ENCODE measurements at places on chromosomes 5 and 9. TPM values are rescaled to one million over a fixed set of nuclear protein-coding genes. Genes with fewer than 3 reads are reported as not detected.

GRCh38 chr5:76475385-76475784 lies 72.3 kb downstream of the IQGAP2 start:
- no peaks in the 10 kb centered on the region for H3K4me1 ChIP-seq
- H3K4me3 ChIP-seq: no peak overlapping the region
- no peak for DNase-seq
- no peaks in the 10 kb centered on the region for H3K27me3 ChIP-seq

DNA sequence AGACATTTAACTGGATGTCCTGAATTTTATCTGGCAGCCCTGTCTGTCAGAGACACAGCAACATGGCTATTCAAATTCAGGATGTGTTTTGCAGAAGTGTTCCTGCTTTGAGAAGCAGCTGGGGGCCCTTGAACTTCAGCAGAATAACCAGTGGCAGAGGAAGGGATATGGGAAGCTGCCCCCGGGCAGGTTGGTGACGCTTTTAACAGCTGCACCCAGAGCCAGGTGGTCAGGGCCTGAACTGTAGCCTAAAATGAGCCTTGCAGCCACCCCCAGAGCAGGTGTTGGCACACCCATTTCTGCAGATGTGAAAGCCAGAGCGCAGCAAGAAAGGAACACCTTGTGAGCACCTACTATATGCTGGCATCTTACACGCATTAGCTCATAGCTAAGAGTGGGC lies 128.7 kb upstream of the BOD1 start:
- no peak for DNase-seq
- no peaks in the 10 kb centered on the region for H3K36me3 ChIP-seq
- peaks cover 4% of the 10 kb centered on the region for H3K4me1 ChIP-seq
- no peaks in the 10 kb centered on the region for H3K27me3 ChIP-seq
- no peak overlapping the region for H3K4me3 ChIP-seq
- H3K27ac ChIP-seq: no peak overlapping the region

DNA sequence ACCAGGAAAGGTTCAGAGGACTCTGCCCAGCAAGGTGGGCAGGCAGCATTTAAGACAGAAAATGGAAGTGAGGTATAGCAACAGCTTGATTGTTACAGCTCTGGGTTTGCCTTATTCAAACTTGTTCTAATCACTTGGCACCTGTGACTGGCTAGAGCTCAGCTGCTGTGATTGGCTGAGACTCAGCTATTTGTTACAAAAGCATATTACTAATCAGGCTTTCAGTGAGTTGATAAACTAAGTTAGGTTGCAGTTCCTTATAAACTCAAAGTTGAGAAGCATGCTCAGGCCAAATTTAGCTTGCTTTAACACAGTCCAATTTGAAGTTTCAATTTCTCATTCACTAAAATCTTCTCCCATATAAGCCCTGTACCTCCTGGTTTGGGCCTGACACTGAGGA lies 56.3 kb downstream of the GDA start:
- peaks cover 4% of the 10 kb centered on the region for H3K27me3 ChIP-seq
- no peaks in the 10 kb centered on the region for H3K4me1 ChIP-seq
- no peak overlapping the region for H3K4me3 ChIP-seq
- no peaks in the 10 kb centered on the region for H3K36me3 ChIP-seq

DNA sequence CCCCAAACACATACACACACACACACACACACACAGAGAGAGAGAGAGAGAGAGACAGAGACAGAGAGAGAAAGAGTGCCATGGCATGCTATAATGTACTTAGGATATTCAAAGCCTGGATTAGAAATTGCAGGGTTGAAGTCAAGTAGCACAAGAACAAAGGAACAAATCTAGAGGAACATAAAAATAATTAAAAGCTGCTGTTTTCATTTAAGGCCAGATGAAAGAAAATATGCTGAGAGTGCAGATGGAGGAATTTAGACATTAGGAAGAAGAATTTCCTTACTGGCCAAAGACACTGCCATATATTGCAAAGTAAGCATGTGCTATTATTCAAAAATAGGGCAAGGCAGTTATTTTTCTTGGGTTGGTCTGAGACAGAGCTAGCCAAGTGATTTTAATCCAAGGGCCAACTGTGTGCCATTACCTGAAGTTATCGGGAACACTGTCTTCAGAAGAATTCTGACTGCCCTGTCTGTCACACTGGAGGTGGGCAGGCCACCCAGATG lies 31.7 kb downstream of the HSD17B3 start:
- H3K36me3 ChIP-seq: no peaks in the 10 kb centered on the region
- H3K27me3 ChIP-seq: no peaks in the 10 kb centered on the region
- DNase-seq: no peak

Gene RNF224
- 0.17 TPM for total RNA-seq

DNA sequence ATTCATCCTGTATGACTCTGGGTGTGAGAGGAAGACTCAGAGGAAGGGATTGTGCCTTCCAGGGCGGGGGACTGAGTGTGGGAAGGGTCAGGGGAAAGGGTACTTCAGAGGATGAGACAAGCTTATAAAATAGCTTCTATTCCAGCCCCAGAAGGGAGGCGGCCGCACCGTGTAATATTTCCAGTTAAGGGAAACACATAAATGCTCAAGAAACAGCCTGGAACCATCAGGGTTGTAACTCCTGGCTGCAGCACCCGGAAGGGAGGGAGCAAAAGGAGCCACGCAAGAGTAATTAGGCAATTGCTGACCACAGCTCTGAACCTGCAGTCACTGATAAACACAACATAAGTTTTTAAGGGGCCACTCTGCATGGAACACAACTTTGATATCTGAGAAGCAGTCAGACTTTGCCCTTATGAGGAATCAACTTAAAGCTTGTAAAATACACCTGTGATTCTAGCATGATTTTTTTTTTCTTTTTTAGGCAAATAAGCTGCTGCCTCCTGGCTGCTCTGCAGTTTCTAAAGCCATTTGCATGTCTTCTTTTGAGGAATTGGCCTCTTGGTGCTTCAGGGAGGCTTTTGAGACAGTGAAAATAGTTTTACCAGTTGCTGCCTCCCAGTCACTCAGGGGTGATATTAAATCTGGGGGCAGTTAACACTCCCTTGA lies 382.7 kb downstream of the ENC1 start:
- H3K27ac ChIP-seq: no peak overlapping the region
- no peaks in the 10 kb centered on the region for H3K36me3 ChIP-seq
- peak; percentile 48 for DNase-seq
- H3K27me3 ChIP-seq: no peaks in the 10 kb centered on the region

DNA sequence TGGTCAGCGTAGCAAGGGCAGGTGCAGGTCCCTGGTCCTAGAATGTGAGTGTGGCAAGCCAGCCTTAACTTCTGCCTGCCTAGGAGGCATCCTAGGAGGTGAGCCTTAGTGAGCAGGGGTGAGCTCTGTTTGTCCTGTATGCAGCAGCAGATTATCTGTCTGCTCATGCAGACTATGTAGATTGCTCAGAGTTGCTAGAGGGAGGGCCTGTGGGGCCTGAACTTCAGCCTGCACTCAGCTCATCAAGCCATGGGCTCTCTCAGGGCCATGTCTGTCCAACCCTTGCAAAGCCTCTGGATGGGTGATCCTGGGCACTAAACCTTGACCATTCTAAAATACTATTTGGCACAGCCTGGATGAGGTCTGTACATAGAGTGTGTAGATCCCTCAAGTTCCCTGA lies 8.5 kb upstream of the CTSL start:
- H3K27me3 ChIP-seq: no peaks in the 10 kb centered on the region
- no peak for DNase-seq
- peaks cover 24% of the 10 kb centered on the region for H3K4me1 ChIP-seq
- H3K27ac ChIP-seq: no peak overlapping the region
- no peaks in the 10 kb centered on the region for H3K36me3 ChIP-seq

DNA sequence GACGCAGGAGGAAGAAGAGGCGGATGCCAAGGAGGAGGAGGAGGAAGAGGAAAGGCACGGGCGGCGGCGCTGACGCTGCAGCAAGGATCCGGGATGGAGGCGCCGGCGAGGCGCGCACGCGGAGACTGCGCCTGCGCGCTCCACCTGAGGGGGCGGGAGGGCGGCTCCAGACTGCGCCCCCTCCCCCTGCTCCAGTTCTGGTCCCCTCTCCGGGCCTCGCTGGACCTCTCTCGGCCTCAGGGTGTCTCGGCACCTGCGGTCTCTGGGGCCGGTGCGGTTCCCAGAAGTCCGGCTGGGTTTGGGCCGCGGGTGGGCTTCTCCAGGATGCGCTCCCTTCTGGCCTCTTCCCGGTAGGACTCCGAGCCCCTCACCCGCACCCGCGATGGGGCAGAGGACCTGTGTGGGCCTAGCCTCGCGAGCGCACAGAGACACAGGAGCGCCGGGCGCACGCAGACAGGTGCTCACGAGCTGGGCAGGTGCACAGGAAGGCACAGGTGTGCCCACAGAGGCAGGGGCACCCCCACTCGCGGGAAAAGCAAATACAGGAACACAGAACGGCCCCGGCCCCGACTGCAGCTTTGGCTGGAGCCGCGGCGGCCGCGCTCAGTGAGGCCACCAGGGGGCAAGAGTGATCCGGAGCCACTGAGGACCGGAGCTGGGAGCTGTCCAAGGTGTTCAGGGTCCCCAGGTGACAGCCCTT lies at the start of gene NPDC1:
Gene NPDC1 (minus strand): TSS at position 90 of the 700 bp plus-strand sequence. CDS start 188 bp downstream, outside the sequence.
- DNase-seq: peak; percentile 41
- no peak within 1 kb of the TSS for H3K27ac ChIP-seq
- H3K27me3 ChIP-seq: peaks cover 11% of the 10 kb centered on the region
- peaks cover 16% of the 10 kb centered on the region for H3K4me1 ChIP-seq

GRCh38 chr9:130732793-130733221 lies 39.2 kb downstream of the EXOSC2 start:
- no peaks in the 10 kb centered on the region for H3K27me3 ChIP-seq
- H3K27ac ChIP-seq: no peak overlapping the region
- peaks cover 11% of the 10 kb centered on the region for H3K4me1 ChIP-seq

GRCh38 chr5:109038209-109038840 lies 290.6 kb downstream of the FER start:
- no peaks in the 10 kb centered on the region for H3K36me3 ChIP-seq
- no peaks in the 10 kb centered on the region for H3K27me3 ChIP-seq
- no peaks in the 10 kb centered on the region for H3K4me1 ChIP-seq
- H3K4me3 ChIP-seq: no peak overlapping the region
- H3K27ac ChIP-seq: no peak overlapping the region

GRCh38 chr5:99104538-99105132 lies 175.8 kb upstream of the CHD1 start:
- no peaks in the 10 kb centered on the region for H3K36me3 ChIP-seq
- H3K27ac ChIP-seq: no peak overlapping the region
- H3K27me3 ChIP-seq: no peaks in the 10 kb centered on the region
- H3K4me1 ChIP-seq: no peaks in the 10 kb centered on the region
- H3K4me3 ChIP-seq: no peak overlapping the region

Gene EGFLAM
- 1.1 TPM for total RNA-seq

- no peaks in the 10 kb centered on the region for H3K4me1 ChIP-seq
- no peak for DNase-seq
- H3K36me3 ChIP-seq: no peaks in the 10 kb centered on the region
- no peaks in the 10 kb centered on the region for H3K27me3 ChIP-seq
- no peak overlapping the region for H3K4me3 ChIP-seq
These were observed 526.3 kb downstream of the GABRG2 start for GRCh38 chr5:162593881-162594280.
